Activated T-helper 17 cell treated with anti-CD3 and anti-CD28 coated beads, Interleukin-2, amount 50 U/mL, for 72 hours (primary cell): ENCODE measurements at places on chromosomes 12 and 14. TPM values are rescaled to one million over a fixed set of nuclear protein-coding genes. Genes with fewer than 3 reads are reported as not detected.
A peak's percentile ranks its signal among the peaks of the same experiment; 100 is the strongest.

GRCh38 chr12:113325916-113326315 lies 9.0 kb downstream of the SLC8B1 start:
- H3K27ac ChIP-seq: no peak overlapping the region
- H3K36me3 ChIP-seq: peaks cover 61% of the 10 kb centered on the region
- no peaks in the 10 kb centered on the region for H3K27me3 ChIP-seq
- peaks cover 6% of the 10 kb centered on the region for H3K4me1 ChIP-seq
- no peak for ATAC-seq

GRCh38 chr14:106442857-106443256 lies 916.5 kb downstream of the TMEM121 start:
- no peaks in the 10 kb centered on the region for H3K36me3 ChIP-seq
- peak; percentile 61 for ATAC-seq
- H3K27ac ChIP-seq: no peak overlapping the region
- H3K4me1 ChIP-seq: no peaks in the 10 kb centered on the region

- no peaks in the 10 kb centered on the region for H3K36me3 ChIP-seq
- H3K4me3 ChIP-seq: peak overlapping the region; percentile 29
- no peak for ATAC-seq
- H3K27me3 ChIP-seq: no peaks in the 10 kb centered on the region
- peaks cover 57% of the 10 kb centered on the region for H3K4me1 ChIP-seq
Observed at GRCh38 chr12:116244474-116245090, 32.9 kb downstream of the MED13L start.

GRCh38 chr12:92928421-92928961 lies 604 bp downstream of the EEA1 start:
- H3K36me3 ChIP-seq: peaks cover 20% of the 10 kb centered on the region
- H3K27me3 ChIP-seq: no peaks in the 10 kb centered on the region
- H3K4me1 ChIP-seq: peaks cover 26% of the 10 kb centered on the region
- ATAC-seq: peak; percentile 53
- peak overlapping the region; percentile 87 for H3K27ac ChIP-seq

DNA sequence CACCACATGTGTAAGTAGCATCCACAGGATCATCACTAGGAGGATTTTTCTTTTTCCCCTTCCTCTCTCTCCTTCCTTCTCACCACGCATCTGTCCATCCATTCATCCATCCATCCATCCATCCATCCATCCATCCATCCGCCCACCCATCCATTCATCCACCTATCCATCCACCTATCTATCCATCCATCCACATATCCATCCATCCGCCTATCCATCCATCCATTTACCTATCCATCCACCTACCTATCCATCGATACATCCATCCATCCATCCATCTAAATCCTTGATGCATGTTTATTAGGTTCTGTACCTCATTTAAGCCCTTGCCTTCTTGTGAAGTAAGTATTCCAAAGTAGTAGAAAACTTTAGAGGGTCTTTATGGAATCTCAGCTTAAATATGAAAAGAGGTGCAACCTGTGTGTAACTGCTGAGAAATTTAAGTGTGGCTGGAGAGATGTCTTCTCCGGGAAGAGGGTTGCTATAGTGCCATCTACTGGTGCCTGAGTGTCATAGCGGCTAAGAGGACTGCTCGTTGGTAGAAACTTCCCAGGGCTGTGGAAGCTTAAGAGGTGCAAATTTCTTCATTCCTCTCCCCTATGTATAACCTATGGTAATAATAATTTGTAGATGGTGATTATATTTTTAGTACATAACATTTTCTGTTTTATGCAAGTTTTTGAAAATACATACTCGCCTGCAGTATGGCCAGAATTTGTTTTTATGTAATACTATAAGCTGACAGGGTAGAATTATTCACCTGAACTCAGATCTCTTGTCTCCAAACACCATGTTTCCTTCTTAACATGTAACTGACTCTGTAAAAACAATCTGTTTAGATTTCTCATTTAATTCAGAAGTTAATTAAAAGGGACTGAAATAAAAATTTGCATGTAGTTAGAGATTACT lies 46.0 kb downstream of the MYO1H start:
- peaks cover 22% of the 10 kb centered on the region for H3K27me3 ChIP-seq
- no peak overlapping the region for H3K27ac ChIP-seq
- H3K36me3 ChIP-seq: no peaks in the 10 kb centered on the region
- H3K4me1 ChIP-seq: no peaks in the 10 kb centered on the region

DNA sequence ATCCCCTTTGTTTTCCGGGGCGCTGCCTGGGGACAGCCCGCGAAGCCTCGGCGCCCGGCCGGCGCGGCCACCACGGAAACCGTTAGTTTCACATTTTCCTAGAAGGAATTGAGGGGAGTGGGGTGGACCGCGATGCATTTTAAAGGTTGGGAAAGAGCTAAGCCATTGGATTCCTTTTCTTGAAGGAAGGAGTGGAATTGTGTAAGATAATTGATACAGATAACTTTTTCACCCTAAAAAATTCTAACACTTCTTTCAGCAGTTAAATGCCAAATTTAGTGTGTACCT lies 137.1 kb downstream of the MON2 start:
- peak overlapping the region; percentile 96 for H3K4me3 ChIP-seq
- H3K36me3 ChIP-seq: peaks cover 21% of the 10 kb centered on the region
- peaks cover 22% of the 10 kb centered on the region for H3K4me1 ChIP-seq

GRCh38 chr14:77248666-77249065 lies 22.3 kb downstream of the NGB start:
- no peak overlapping the region for H3K4me3 ChIP-seq
- H3K36me3 ChIP-seq: no peaks in the 10 kb centered on the region

GRCh38 chr14:93343266-93343665 lies 3.7 kb upstream of the COX8C start:
- no peak overlapping the region for H3K27ac ChIP-seq
- no peak for ATAC-seq
- H3K4me1 ChIP-seq: peaks cover 10% of the 10 kb centered on the region
- no peaks in the 10 kb centered on the region for H3K36me3 ChIP-seq
- no peak overlapping the region for H3K4me3 ChIP-seq

- ATAC-seq: no peak
- peaks cover 6% of the 10 kb centered on the region for H3K36me3 ChIP-seq
- no peak overlapping the region for H3K4me3 ChIP-seq
- H3K4me1 ChIP-seq: peaks cover 32% of the 10 kb centered on the region
- H3K27ac ChIP-seq: no peak overlapping the region
Observed at GRCh38 chr12:4108803-4109345, 164.7 kb upstream of the CCND2 start.

- no peak for ATAC-seq
- H3K4me1 ChIP-seq: peaks cover 5% of the 10 kb centered on the region
- H3K27ac ChIP-seq: no peak overlapping the region
- H3K4me3 ChIP-seq: peak overlapping the region; percentile 67
- no peaks in the 10 kb centered on the region for H3K36me3 ChIP-seq
Observed at GRCh38 chr12:65823513-65824375, 539 bp upstream of the HMGA2 start.

DNA sequence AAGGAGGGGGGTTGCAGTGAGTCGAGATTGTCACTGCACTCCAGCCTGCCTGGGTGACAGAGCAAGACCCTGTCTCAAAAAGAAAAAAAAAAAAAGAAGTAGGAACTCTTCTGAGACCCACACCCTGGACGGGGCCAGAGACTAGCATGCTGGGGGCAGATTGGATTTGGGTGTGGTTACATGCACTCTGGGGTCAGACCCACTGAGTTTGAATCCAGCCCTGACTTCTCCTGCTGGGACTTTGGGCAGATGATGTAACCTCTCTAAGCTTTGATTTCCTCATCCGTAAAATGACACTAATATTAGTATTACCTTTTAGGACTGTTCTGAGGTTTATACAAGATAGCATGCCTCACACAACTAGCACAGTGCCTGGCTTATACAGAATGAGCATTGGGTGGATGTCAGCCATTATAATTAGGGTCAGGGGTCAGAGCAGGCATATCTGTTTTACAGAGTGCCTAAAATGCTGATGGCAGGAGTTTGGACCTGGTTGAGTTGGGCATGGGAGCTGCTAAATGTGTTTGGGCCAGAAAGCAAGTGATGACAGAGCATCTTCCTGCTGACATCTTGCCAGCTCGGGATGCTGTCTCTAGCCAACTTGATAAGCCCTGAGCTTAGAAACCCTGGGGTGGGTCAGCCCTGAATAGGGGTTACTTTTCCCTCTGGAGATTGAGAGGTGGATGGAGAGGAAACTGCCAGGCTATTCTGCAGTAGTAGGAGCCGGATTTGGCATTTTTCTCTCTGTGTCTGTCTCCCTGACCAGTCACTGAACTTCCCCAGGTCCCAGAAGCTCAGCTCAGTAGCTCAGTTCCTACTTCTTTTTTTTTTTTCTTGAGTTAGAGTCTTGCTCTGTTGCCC lies 15.5 kb downstream of the TPCN1 start:
- no peaks in the 10 kb centered on the region for H3K27me3 ChIP-seq
- ATAC-seq: no peak
- peak overlapping the region; percentile 5 for H3K27ac ChIP-seq
- peaks cover 16% of the 10 kb centered on the region for H3K4me1 ChIP-seq

DNA sequence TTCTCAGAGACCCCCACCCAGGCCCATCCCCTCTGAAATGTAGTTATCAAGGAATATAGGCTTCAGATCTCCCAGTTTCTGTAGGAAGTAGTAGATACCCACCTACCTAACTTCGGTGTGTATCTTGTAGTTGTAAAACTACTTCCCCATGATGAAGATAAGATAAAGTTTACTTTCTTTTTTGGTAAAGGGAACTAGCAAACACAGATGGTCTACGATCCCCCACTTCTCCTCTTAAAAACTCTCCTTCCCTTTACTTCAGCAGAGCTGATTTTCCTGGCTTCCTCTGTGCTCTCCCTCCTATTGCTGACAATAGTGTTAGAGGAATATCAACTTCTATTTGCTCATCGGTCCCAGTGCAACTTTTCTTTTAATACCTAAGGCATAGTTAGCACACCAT lies 395.2 kb downstream of the RPL10L start:
- H3K4me3 ChIP-seq: no peak overlapping the region
- no peak for ATAC-seq
- H3K4me1 ChIP-seq: no peaks in the 10 kb centered on the region
- H3K27ac ChIP-seq: no peak overlapping the region
- no peaks in the 10 kb centered on the region for H3K36me3 ChIP-seq

Gene ADAMTS20
- 0.05 TPM for total RNA-seq

Gene BEST3
- total RNA-seq: not detected

Gene PARPBP
- total RNA-seq: 23.7 TPM

Gene BRI3BP
- total RNA-seq: 29.3 TPM

Gene GXYLT1
- 7.3 TPM for total RNA-seq

Gene DPF3
- 0.30 TPM for total RNA-seq

Gene KRT1
- total RNA-seq: not detected
